ENCODE measurements at places on chromosomes 3 and 15.

- DNase-seq: no peak
Measured at GRCh38 chr3:159200176-159200575, 398.3 kb downstream of the MFSD1 start.

- DNase-seq: no peak
Measured at GRCh38 chr3:157916672-157917071, 189.5 kb downstream of the SHOX2 start.

DNA sequence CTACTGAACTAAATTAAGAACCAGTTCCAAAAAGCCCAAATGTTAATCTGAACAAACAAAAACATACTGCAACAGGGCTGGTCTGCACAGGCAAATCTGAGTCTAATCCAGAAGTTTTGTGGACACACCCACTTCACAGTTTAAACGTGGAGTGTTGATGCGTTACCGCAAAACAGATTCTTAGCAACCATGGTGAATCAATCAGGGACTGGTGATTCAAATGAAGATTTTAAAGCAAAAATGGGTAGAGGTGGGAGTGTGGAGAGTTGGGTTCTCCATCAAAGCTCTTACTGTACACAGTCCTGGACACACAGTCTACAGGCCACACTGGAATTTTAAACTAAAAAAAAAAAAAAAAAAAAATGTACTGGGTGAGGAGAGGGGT, 5.2 kb downstream of the ANXA2 start:
- no peak for DNase-seq

DNA sequence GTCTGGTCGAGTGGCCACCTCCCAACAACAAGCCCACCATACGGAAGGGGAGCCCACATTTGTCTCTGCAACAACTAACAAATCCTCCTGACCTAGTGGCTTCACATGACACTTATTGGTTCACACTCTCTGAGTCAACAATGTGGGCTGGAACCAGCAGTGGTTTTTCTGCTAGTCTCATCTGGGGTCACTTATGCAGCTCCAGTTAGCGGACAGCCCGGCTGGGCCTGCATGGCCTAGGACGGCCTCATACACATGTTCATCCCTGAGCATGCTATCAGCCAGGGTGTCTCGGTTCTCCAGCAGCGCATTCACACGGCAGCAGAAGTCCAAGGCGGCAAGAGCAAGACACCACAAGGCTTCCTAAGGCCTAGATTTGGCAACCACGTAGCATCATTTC, 281.7 kb downstream of the XXYLT1 start:
- no peak for DNase-seq

GRCh38 chr3:18119866-18120265, 305.3 kb downstream of the SATB1 start:
- no peak for DNase-seq

- no peak for DNase-seq
Measured at GRCh38 chr3:41202834-41203345, 3.6 kb downstream of the CTNNB1 start.

- peak; percentile 75 for DNase-seq
Measured at GRCh38 chr3:142888481-142889211, at the start of gene PCOLCE2. PCOLCE2 (minus strand) TSS chr3:142889083; CDS start chr3:142888896, 187 bp downstream.

GRCh38 chr15:40831861-40832260, 3.4 kb upstream of the PPP1R14D start:
- no peak for DNase-seq

- no peak for DNase-seq
Measured at GRCh38 chr3:86929046-86929445, 61.9 kb downstream of the VGLL3 start.

DNA sequence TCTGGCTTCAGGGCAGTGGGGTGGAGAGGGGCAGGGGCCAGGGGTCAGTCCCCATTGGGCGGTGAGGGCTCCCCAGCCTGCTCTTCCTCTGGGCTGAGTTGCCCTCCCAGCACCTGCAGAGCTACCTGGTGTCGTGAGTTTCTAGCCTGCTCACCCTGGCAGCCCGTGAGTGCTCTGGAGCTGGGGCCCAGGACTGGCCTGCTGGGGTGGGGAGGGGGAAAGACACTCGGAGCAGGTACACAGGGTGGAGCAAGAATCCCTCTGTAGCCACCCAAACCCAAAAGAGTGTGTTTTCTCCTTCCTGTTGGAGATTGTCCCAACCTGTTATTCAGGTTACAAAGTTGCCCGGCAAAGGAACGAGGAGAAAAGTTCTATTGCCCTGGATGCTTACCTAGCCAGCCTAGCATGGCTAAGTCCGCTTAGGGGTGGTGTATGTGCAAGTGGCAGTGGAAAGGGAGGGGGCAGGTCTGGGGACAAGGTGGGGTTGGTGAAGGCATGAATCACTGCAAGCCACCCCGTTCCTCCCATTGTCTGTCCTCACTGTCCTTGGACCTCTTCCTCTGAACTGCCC, 8.9 kb downstream of the FAM3D start:
- no peak for DNase-seq

GRCh38 chr3:106018929-106019550, 150.2 kb upstream of the CBLB start:
- DNase-seq: no peak

DNA sequence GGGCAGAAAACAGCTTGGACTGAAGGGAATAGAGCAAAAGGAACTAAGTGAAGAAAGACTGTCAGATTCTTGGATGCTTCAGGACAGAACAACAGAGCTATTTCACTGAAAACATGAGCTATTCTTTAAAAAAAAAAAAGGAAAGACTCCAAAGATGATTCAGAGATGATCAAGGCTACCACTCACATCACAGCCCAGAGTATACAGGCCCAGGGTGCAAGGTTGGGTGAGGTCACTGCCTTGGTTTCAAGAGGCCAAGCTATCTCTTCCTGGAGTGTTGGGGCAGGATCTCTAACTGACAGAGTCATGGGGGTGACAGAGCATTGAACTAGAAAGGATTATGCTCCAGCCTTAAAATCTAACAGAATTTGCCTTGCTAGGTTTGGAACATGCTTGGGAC, 118.1 kb downstream of the AGBL1 start:
- no peak for DNase-seq

DNA sequence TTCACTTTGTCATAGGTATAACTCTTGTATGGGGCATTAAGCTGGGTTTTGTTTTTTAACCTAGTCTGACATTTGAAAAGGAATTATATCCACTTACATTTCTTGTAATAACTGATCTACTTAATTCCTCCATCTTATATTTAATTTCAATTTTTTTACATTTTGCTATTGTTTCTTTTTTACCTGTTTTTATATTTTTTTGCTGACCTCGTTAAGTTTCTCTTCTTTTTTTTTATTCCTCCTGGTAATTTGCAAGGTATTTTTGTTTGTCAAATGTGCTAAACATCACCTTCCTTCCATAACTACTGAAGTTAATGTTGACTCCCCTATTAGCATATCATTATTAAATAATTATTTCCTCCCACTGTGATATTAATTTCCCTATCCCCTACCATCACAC, 87.7 kb upstream of the NR2F2 start:
- DNase-seq: no peak

- DNase-seq: no peak
Measured at GRCh38 chr3:119664370-119664769, 4.0 kb upstream of the POPDC2 start.

DNA sequence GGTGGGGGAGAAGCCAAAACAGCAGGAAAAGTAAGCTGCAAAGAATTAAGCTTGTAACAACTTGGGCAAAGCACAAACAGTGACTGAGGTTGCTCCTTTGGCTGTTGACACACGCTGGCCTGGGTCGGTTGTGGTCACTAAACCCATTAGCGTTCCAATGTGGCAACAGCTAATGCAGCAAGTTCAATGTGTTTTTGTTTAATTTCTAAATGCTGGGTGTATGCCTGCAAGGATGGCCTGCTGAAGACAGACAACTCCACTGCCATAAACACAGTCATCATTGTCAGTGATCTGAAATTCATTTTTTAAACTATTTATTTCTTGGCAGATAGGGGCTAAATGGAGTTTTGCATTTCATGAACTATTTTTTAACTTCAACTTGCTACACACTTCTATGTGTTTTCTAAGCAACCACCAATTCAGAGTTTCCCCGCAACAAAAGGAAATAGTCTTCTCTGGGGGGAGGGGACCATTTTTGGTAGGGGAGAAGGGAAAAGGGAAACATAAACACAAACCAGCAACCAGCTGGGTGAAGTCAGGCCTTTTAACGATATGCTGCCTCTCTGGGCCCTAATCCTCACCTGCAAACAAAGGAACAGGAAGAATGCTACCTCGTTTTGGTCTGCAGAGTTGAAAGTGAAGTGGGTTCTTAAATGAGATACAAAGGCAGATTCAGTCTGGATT, 34.8 kb upstream of the WNT5A start:
- DNase-seq: no peak

DNA sequence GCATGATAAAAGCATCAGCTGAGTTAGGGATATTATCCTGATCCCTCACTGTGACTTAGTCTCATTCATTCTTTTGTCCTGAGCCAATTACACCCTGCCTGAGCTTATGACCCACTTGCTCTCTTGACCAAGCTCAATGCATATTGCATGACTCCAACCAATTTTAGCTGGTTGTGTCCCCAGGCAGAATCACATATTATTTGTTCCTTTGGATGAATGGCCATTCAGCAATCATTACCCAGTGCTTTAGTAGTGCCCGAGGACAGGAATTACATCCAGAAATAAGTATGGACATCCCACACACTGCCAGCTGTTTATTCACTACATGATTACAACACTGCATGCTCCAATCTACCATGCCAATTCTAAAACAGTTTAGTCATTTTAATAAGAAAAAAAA, 322.5 kb downstream of the ZBBX start:
- no peak for DNase-seq

- DNase-seq: no peak
Measured at GRCh38 chr3:139264375-139264774, 79.4 kb upstream of the MRPS22 start.

DNA sequence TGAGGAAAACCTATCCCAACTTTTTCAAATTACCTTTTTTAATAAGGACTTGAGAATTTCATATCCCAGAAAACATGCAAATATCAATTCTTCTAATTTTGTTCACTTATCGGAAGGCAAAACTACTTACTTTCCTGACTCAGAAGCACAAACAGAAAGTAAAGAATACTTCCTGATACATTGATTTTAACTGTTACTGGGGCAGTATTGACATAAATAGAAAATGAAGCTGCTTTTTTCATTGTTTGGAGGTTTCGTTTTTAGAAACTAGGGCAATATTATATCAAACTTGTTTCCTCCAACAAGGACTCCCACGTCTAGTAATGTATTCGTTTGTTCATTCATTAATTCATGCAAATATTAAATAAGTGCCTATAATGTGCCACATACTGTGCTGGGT, 19.1 kb downstream of the PAQR9 start:
- no peak for DNase-seq

DNA sequence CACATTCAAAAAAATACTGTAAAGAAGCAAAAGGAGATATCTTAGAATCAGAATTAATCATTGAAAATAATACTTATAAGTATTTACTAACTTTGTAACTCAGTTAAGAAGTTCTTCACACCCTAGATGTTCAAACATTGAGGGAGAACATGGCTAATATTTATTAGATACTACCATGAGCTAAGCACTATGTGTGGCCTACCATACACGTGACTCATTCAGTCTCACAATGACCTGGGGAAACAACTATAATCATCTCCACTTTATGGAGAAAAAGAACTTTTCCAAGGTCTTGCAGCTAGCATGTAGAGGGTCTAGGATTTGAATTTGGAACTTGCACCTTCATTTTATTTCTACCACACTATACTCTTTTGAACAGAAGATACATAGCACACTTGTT, 361.9 kb upstream of the CFAP20DC start:
- DNase-seq: no peak

- DNase-seq: no peak
Measured at GRCh38 chr15:48913141-48913540, 35.2 kb downstream of the EID1 start.

GRCh38 chr3:25452192-25452591, 24.1 kb downstream of the RARB start:
- DNase-seq: no peak

DNA sequence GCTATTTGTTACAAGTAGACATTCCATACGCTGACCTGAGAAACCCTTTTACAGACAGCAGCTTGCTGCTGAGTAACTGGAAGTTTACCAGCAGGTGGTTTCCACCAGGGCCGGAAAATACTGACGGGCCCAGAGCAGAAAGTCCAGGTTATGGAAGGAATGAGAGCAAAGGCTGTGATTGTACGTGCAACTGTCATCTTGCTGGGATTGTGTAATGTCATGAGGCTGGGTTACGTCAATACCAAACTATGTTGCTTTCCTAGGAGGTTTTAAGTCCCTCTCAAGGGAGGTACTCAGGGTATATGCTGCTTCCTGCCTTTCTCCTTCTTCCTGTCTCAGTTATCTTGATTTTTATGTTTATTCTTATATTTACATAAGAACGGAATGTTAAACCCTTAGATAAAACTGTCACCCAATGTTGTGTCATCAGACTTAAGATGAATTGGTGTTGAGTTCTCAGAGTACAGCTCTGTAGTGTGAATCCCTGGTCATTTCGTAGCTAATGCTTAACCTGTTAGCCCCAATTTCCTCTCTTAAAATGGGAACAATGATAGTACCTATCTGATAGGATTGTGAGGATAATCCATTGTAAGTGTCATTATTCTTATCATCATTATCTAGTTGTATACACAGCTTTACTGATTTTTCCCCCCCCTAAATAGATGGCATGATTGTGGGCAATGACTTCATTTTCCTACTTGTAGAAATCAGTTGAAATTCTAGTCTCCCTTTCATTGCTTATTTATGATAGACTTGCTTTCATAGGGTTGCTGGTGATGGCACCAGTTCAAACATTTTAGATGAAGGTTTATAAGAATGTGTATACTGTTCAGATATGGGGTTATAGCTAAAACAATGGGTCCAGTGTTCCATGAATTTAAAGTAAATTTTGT, 101.4 kb downstream of the FNDC3B start:
- DNase-seq: no peak

GRCh38 chr3:118817748-118818165, 216.9 kb downstream of the IGSF11 start:
- DNase-seq: peak; percentile 60

GRCh38 chr3:56190771-56191305, 277.4 kb downstream of the ERC2 start:
- DNase-seq: no peak

- no peak for DNase-seq
Measured at GRCh38 chr3:20323307-20323927, 137.4 kb upstream of the SGO1 start.
